AML-193 (cell line): ENCODE measurements at places on chromosomes 6 and 20.

DNA sequence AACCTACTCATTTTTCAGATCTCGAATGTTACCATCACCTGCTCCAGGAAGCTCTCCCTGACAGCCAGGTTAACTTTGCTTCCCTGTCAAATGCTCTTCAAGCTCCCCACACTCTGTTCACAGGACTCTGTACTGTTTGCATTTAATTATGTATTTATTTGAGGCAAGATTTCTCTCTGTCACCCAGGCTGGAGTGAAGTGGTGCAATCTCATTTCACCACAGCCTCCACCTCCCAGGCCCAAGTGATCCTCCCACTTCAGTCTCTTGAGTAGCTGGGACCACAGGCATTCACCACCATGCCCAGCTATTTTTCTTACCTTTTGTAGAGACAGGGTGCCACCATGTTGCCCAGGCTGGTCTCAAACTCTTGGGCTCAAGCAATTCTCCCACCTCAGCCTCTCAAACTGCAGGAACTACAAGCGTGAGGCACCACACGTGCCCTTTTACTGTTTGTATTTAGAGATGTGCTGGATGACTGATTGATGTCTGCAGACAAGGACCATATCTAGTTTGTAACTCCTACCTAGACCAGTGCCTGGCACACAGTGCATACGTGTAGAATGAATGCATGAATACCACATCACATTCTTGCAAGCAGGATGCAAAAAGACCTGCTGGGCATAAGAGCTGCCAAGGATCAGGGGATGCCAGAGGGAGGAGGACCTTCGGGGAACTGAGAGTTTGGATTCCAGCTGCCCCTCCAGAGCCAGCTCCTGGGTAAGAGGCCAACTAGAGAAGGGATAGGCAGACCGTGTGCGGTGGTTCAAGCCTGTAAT lies 15.6 kb upstream of the CBFA2T2 start:
- no peak for DNase-seq

- DNase-seq = no peak
Observed at GRCh38 chr20:13464702-13465101, 174.0 kb downstream of the TASP1 start.

DNA sequence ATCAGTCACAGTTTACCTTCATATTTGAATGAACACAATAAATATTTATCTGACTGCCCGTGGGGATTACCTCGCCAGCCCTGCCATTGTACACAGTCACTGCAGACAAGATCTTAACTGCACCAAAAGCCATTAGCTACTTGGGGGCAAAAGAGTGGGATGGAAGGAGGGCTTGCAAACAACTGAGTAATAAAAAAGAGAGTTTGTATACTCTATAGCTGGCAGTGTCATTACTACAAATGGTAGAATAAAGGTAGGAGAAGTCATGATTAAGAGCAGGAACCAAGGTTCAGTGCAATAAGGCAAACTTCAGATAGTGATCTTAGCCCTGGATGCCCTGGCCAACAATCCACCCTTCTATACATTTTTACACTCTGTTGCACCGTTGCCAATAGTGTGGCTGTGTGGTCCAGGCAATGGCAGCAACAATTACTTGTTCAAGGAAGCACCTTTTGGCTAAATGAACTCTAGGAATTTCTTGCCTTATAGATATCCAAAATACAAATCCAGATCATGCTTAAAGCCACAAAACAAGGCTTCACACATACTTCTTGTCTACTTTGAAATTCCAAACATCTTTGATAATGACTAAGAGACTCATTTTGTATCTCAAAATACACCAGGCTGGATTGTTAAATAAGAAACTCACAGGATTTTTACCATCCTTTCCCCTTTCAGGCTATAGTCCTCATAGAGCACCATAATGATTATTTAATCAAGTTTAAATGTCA lies 955.4 kb upstream of the ADGRB3 start:
- no peak for DNase-seq

GRCh38 chr6:115891750-115892149 lies 168.9 kb downstream of the FRK start:
- DNase-seq = no peak

- no peak for DNase-seq
Observed at GRCh38 chr20:18734525-18735189, 78.9 kb upstream of the SCP2D1 start.

GRCh38 chr6:33677143-33677660 lies 34.3 kb downstream of the UQCC2 start:
- no peak for DNase-seq

DNA sequence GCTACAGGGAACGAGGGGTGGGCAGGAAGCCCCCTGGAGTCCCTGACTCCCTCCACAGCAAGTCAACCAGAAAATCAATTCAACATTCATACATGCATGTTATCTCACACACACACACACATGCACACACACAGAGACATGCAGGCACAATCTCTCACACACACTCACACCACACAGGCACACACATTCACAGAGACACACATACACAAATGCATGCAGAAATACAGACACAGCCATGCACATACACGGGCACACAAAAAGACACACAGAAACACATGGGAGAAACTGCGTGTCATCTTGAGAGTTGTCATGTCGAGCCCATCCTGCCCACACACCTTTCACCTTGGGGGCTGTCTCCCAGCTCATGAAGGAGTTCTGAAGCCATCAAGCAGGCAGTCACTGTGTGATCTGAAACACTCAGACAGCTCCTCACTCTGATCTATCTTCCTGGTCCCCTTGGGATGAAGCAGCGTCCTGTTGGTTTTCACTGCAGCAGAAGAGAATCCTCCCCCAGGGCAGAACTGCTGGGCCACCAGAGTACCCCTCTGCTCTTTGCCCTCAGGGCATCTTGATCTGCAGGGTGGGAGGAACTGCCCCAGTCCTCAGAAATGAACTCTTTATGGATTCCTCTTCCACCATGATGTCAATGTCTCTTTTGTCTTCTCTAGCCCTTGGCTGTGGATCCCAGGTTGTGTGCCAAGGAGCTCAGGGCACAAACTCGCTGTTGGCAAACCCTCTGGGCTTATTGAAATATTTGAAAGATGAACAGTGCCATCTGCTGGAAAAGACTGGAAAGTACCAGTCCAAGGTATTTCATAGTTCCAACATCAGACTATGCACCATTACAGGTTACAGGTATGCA lies 8.8 kb downstream of the RAET1L start:
- DNase-seq = peak; percentile 61

DNA sequence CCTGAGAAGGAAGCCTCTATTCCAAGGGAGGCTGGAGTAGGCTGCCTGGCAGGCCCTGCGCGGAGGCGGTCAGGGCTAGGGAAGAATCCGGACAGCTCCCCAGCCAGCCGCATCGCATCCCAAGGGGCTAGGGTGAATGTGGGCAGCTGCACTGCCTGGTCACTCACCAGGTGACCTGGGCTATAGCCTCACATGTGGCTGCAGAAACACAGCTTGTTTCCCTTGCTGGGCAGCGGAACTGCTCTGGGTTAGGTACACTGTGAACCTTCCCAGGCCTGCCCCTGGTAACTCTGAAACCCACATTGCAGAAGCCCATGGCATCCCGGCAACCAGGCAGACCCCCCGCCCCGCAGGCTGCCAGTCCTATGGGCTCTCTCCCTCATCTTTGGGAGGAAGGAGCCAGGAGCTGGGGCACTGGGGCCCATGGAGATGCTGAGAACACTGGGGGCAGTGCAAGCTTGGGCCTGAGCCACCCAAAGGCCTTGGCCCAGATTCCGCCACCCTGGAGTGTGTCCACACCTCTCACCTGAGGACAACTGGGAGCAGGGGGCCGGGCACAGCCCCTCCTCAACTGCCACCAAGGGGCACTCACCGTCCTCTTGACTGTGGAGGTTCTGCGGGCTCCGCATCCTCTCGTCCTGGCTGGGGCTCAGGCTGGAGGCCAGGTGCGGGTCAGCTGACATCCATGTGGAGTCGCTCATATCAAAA lies 111.0 kb downstream of the NOL4L start:
- DNase-seq = no peak

GRCh38 chr20:19453410-19453809 lies 241.0 kb downstream of the SLC24A3 start:
- no peak for DNase-seq

GRCh38 chr6:156776470-156776839 lies 723 bp upstream of the ARID1B start:
- peak; percentile 72 for DNase-seq
